Common myeloid progenitor, CD34-positive (primary cell): ENCODE measurements at places on chromosomes 3 and 15.

DNA sequence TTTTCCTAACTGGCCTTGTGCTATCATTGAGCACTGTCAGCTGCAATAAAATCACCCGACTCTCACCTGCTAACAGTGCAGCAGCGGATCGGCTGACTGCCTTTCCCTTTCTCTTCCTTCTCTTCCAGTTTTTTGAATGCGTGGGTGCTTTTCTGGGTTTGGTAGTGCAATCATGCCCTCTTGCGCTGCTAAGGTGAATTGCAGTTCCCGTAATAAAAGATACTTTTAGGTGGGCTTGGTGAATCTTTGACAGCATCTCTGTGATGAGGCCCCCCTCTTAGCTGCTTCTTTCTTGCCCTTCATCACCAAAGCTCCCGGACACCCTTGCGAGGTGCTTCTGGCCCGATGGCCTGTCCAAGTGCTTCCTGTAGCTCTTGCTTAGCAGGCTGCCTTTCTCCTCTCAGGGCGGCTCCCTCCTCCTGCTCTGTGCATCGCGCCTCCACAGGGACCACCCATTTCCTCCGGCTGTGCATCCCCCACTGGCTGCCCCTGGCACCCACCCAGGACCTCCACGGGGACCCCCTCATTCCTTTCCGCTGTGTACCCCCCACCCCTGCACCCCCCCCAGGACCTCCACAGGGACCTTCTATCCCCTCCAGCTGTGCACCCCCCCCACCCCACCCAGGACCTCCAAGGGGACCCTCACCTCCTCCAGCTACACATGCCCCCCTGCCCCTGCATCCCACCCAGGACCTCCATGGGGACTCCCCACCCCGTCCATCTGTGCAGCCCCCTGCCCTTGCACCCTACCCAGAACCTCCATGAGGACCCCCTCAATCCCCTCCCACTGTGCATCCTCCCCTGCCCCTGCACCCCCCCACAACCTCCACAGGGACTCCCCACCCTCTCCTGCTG lies 50.8 kb upstream of the RPL32 start:
- peak; percentile 61 for DNase-seq

GRCh38 chr15:36886191-36886590 lies 214.2 kb downstream of the MEIS2 start:
- DNase-seq = no peak

GRCh38 chr15:38699633-38700230 lies 135.1 kb upstream of the RASGRP1 start:
- DNase-seq = peak; percentile 85

- no peak for DNase-seq
Measured at GRCh38 chr3:183439515-183439914, 11.1 kb upstream of the MCF2L2 start.

DNA sequence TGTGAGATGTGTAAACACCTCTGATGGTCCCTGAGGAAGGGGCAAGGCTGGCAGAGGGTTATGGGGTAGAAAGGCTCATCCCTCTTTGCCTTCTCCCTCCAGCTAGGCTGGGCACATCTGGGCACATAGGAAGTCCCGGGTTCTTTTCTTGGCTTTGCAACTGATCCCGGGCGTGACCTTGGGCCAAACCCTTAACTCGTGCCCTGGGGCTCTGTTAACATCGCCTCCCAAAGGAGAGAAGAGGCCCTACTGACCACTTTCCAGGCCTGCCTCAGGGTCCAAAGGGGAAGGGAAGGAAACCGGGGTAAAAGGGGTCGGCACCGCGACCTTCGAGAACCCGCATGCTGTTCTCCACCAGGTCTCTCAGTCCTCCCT lies 549 bp downstream of the C3orf18 start:
- DNase-seq = no peak

DNA sequence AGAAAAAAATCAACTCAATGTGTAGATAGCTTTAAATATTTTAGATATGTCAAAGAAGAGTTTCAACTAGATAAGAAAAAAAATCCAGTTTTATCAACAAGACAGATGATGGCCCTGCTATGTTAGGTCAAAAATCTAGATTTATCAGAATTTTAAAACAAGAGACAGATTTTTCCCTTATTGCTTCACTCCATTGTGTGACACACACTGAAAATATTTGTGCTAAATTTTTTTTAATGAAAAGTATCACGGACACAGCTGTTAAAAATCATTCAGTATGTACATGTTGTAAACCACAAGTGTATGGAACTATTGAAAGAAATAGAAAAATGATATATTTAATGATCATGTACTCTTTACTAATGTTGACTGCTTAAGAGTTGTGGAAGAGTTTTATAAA lies 43.6 kb downstream of the FOXB1 start:
- no peak for DNase-seq

DNA sequence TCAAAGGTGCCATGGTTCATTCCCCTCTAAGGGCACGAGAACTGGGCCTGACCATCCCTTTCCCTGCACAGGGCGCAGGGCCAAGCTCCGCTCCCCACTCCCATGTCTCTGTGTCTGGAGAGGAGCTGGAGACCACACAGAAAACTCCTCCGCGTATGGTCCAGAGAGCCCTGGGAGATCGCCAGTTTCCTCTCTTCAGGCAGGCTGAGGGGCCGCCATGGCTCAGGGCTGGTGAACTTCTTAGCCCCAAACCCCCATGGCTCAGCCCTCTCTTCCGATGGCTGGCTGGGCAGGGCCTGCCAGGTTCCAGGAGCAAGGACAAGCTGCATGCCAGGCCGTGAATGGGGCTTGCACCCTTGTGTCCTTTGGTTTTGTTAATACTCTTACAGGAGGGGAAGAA lies 52.9 kb downstream of the EXOG start:
- no peak for DNase-seq

GRCh38 chr15:52349052-52349700 lies 53.6 kb upstream of the MYO5C start:
- DNase-seq = no peak

- peak; percentile 35 for DNase-seq
Measured at GRCh38 chr15:97961067-97961954, 808 bp downstream of the ARRDC4 start.
